ENCODE measurements at places on chromosomes 11 and 22.

GRCh38 chr11:71976551-71976950 lies 22.2 kb upstream of the IL18BP start:
- no peak for DNase-seq

DNA sequence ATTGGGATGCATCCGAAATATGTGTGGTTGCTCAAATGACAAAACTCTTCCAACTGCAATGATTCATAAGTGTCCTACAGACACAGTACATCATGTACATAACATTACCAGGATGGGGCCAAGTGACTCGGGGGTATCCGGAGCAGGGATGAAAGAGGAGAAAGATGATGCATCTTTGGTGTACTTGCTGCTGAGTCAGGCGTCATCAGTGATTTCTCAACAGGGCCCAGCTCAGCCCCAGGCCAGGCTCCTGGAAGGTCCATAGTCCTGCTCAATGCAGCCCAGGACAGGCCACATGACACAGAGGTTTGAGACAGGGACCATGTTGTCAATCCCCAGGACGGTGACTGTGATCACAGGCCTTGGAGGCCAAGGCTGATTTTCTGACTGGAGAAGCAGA lies 59.3 kb downstream of the GGTLC2 start:
- DNase-seq = no peak

GRCh38 chr11:62432695-62433094 lies 13.9 kb downstream of the SCGB1A1 start:
- no peak for DNase-seq

DNA sequence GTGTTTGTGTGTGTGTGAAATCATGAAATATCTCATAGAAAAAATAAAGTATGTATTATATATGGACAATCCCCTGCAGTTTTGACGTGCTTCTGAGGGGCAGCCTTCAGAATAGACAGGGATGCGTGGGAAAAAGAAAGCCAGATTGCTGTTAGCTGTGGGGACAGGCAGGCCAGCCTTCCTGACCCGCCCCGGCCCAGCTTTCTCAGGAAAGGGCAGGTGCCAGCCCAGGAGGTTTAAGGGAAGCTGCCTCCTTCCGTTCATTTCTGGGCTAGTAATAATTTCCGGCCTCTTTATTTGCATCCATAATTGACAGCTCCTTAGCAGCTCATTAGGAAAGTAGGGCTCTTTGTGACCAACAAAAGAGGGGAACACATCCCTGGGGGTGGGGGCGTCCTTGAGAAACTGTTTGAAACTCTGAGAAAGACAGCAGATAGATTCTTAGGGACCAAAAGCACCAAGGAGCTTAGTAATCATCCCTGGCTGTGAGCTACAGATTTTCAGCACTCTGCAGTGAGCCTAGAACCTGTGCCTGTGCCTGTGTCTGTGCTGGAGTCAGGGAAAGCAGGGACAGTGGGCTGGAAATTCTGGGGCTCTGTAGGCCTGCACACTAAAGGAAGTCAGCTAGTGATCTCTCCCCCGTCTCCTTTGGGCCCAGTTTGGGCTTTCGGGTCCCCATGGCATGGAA lies 632.9 kb upstream of the CADM1 start:
- DNase-seq = no peak

GRCh38 chr11:20064961-20065405 lies 95.3 kb downstream of the DBX1 start:
- DNase-seq = no peak

- no peak for DNase-seq
Measured at GRCh38 chr11:108895579-108896480, 231.0 kb downstream of the DDX10 start.

All from activated T-cell treated with anti-CD3 and anti-CD28 coated beads, Interleukin-2, amount 50 U/mL, for 24 hours (primary cell).